ENCODE measurements at places on chromosomes 3 and 15. TPM values are rescaled to one million over a fixed set of nuclear protein-coding genes. Genes with fewer than 3 reads are reported as not detected.

LRTM1 gene
- total RNA-seq: not detected

P3H2 gene
- total RNA-seq: not detected

TYRO3 gene
- total RNA-seq: 1.3 TPM

PAQR9 gene
- total RNA-seq: not detected

ATP2C1 gene
- total RNA-seq: 69.4 TPM

DPPA2 gene
- not detected for total RNA-seq

CAPN3 gene
- 6.2 TPM for total RNA-seq

ADGRG7 gene
- total RNA-seq: not detected

GOLGA8J gene
- total RNA-seq: not detected

PATL2 gene
- 25.5 TPM for total RNA-seq

PLA2G4D gene
- total RNA-seq: not detected

DNAH12 gene
- total RNA-seq: 0.08 TPM

ALPK3 gene
- total RNA-seq: 0.20 TPM

MESP1 gene
- total RNA-seq: 1.4 TPM

SETD5 gene
- 102 TPM for total RNA-seq
